ENCODE measurements at places on chromosomes 13 and 19.

DNA sequence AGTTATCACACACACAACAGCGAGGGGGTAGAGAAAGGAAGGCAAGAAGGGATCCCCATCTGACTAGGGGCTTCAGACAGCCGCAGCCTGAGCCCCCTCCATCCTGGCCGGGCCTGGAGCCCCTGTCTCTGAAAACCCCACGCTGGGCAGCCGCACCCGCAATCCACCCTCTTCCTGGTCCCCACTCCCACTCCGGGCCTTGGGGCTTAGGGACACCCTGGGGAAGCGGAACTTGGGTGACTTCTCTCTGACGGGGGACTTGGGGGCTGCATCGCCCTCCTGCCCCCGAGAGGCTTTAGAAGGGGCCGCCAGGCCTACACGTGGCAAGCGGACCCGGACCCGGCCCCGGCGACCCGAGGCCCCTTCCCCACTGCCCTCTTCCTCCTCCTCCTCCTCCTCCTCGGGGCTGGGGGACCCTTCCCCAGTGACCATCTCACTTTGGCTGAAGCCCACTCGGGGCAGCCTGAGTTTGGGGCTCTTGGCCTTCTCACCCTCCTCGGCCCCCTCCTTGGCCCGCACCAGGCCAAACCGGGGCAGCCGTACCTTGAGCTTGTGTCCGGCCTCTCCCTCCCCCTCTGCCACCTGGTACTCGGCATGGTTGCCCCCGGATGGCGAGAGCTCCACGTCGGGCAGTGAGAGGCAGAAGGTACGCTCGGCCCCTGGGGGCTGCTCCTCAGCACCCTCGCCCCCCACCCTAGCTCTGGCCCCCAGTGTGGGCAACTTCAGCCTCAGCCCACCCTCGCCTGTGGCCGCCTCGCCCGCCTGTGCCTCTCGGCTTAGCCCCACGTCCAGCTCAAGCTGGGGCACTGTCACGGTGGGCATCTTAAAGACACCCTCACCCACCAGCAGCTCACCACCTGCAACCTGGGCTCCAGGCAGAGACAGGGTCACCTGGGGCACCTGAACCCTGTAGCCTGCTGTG is 4.2 kb upstream of the HIPK4 start:
- DNase-seq = no peak

DNA sequence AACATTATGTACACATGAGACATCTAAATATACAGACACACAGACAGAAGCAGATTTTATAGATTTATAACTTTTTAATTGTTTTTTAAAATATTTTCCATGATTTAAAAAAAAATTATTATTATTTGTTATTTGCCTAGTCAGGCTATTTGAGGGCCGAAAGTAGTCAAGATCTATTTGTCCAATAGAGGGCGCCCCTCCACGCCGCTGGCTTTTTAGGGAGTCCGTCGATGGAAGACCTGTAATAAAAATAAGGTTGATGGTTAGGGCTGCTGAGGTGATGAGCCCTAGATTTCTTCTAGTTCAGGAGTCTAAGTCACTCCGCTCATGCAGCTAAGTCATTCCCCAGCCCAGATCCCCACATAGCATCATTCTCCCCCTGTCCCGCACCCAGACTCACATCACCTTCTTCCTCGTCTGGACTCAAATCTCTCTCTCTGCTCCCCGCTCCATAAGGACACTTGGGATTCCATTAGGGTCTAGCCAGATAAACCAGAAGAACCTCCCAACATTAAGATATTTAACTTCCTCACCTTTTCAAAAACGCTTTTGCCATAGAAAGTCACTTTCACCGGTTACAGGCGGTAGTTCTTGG is 33.9 kb upstream of the CEACAM21 start:
- peak; percentile 89 for DNase-seq

DNA sequence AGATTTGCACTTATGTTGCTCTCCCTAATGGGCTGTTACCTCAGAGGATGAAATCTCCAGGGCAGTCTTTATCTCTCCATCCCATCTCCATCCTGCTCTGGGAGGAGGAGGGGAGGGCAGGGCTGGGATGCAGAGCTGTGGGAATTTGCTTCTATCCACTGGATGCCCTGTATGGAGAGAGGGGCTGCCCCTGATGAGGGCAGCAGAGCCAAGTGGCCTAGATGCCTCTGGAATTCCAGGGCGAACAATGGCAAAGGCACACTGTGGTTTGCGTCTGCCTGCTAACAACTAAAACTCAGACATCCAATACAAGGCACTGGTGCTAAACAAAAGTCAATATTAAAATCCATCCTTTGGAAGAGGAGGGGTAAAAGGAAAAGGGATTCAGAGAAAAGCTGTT is 165.1 kb downstream of the COG6 start:
- no peak for DNase-seq

- no peak for DNase-seq
Observed at GRCh38 chr13:40275636-40276035, 390.8 kb downstream of the FOXO1 start.

DNA sequence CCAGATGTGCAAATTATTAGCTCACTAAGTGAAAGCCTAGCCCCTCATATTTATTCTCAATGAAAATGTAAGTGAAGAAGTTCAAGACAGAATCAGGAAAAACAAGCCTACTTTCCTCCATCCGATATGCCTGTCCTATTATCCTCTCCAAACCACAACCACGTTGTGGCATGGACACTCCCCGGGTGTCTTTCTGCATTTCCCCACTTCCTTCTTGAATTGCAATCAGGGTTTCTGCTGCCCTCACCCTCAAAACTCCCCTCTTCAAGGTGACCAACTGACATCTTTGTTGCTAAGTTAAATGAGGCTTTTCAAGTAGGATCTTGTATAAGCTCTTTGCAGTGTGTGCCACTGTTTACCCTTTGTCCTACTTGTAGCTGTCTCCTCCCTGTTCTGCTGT is 11.8 kb downstream of the SLC25A30 start:
- DNase-seq = no peak

GRCh38 chr19:18009412-18010066 is 1.6 kb downstream of the ARRDC2 start:
- DNase-seq = no peak
